Caki2 (cell line): ENCODE measurements at places on chromosomes 12 and 14. TPM values are rescaled to one million over a fixed set of nuclear protein-coding genes. Genes with fewer than 3 reads are reported as not detected.

The AMDHD1 gene
- total RNA-seq: 1.1 TPM in 1 of 2 replicates, not detected in the other

The FSCB gene
- total RNA-seq: not detected in 2 replicates

The WSCD2 gene
- total RNA-seq: not detected in 2 replicates

The DLST gene
- 55.7 and 57.7 TPM in 2 replicates for total RNA-seq

The RPS26 gene
- 1,254 and 1,317 TPM in 2 replicates for total RNA-seq

The SPATS2 gene
- 63.0 and 91.4 TPM in 2 replicates for total RNA-seq

The RDH5 gene
- 2.0 and 2.9 TPM in 2 replicates for total RNA-seq

DNA sequence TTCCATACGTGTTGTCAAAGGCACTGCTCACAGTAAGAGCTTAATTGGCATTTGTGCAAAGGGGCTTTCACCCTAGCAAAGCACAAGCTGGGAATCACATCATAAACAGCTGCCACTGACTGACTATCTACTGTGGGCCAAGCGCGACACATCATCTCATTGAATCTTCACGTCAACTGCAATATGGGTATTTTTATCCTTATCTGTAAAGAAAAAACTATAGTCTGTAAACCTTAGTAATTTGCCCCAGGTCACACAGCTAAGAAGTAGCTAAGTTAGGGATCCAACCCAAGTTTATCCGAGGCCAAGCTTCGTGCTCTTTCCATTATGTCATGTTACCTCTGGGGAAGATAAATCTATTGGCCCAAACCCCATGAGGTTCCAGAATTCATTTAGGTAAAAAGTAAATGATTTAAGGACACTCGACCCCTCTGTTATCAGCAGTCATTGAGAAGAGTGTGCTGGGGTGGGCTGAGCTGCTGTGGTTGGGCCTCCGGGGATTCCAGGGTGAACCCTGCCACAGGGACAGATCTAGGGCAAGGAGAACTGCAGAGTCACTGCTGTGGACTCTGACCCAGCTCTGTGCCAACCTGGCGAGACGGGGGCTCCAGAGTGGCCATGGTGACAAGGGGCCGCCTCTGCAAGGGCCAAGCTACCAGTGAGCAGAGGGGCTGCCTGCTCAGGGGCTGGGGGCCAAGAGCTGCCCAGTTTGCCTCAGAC is 27.6 kb downstream of the NCKAP5L start:
- DNase-seq: no peak

GRCh38 chr12:5489760-5490406 is 58.0 kb downstream of the NTF3 start:
- DNase-seq: no peak

GRCh38 chr12:95218150-95219133 is 835 bp downstream of the VEZT start:
- DNase-seq: peak; percentile 62

GRCh38 chr12:120247621-120248030 is 17.9 kb downstream of the PXN start:
- no peak for DNase-seq

DNA sequence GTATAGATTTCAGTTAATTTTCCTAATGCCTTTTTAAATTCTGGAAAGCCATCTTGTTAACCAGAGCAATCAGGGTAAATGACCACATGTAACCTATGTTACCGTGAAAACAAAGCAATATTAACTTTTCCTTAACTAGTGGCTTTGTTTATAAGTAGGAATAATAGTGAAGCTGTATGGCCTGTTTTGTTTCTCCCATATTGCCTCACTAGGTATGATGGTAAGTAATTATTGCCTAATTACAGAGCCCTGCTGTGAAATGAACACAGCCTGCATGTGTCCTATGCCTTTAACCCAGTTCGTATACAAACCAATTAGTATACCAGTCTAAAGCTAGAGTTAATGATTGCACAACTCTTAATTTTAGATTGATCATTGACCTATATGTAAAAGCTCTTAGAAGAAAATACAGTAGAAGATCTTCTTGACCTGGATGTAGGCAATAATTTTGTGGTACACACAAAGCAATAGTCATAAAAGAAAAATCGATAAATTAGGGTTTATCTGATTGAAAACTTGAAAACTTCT is 249.9 kb downstream of the CCDC91 start:
- no peak for DNase-seq

DNA sequence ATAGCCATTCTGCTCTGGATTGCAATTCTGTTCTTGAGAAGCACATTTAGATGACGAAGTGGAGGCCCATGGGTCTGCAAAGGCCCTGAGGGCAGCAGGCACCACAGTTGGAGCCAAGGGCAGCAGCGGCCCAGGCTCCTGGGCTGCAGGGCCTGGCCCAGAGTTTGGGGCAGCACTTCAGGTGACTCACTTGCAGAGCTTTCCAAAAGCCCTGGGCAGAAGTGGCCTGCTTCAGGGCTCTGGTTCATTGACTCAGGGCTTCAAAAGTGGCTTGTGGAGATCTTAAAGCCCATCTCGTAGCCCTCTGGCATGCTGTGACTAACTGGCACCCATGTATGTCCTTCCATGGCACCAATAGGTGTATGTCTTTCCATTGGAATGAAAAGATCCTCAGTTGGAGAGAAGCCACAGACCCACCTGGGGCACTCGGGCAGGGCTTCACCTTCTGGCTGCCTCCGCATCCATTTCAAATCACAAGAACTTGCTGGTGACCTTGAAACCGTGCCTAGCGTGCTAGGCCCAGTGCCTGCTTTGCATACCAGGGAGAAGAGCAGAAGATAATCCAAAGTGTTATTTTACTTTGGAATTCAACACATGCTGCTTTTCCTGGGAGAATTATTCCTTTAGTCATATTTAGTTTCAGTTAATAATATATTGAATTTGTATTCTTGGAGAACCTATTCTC is 106.7 kb downstream of the PRMT8 start:
- no peak for DNase-seq

DNA sequence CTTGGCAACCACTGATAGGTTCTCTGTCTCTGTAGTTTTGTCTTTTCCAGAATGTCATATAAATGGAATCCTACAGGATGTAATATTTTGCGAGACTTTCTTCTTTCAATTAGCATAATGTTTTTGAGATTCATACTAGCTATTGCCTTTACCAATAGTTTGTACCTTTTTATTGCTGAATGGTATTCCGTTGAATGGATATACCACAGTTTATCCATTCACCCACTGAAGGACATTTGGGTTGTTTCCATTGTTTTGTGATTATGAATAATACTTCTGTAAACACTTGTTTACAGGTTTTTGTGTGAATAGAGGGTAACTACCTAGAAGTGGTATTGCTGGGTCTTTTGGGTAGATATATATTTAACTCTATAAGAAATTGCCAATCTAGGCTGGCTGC is 26.3 kb downstream of the GLT8D2 start:
- DNase-seq: no peak

GRCh38 chr12:91422811-91423692 is 240.4 kb upstream of the DCN start:
- no peak for DNase-seq

DNA sequence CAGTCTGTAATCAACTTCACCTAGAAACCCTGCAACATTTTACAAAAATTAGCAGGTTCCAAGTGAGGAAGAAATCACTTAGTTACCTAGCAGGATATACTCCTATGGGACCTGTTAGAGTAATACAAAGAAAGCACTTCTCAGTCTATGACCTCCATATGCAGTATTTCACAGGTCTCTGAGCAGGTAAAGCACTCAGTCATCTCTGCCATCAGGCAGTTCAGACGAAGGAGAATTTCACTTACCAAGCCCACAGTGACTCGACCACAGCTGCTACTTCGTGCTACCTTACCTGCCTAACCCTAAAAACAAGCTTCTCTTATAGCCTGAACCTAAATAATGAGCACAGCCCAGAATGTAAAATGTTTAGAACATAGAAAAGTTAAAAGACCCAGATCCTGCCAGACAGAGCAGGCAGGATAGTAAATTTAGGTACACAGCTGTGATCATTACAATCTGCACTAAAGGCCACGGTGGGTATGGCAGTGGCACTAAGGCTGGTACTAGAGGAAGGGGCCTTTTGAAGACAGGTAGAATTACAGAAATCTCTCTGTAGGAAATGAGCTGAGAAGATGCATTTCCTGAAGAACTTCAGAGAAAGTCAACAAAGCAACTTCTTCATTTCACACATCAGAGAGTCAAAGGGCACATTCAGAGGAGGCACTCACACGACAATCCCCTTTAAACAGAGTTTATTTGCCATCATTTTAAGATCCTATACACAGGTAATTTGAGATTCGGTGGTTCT is 35.7 kb downstream of the DCAF5 start:
- DNase-seq: no peak

GRCh38 chr12:31768046-31768445 is 39.2 kb upstream of the AMN1 start:
- no peak for DNase-seq

DNA sequence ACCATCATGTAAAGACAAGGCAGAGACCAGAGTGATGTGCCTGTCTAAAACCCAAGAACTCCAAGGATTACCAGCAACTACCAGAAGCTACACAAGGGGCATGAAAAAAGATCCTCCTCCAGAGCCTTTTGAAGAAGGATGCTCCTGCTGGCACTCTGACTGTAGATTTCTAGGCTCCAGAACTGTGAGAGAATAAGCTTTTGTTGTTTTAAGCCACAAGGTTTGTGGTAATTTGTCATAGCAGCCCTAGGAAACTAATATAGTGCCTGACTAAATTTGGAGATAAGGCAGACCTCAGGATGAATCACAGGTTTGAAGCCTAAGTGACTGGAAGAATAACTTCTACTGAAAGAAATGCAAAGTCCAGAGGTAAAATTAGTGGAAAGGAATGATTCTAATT is 132.9 kb downstream of the CEP83 start:
- DNase-seq: no peak

DNA sequence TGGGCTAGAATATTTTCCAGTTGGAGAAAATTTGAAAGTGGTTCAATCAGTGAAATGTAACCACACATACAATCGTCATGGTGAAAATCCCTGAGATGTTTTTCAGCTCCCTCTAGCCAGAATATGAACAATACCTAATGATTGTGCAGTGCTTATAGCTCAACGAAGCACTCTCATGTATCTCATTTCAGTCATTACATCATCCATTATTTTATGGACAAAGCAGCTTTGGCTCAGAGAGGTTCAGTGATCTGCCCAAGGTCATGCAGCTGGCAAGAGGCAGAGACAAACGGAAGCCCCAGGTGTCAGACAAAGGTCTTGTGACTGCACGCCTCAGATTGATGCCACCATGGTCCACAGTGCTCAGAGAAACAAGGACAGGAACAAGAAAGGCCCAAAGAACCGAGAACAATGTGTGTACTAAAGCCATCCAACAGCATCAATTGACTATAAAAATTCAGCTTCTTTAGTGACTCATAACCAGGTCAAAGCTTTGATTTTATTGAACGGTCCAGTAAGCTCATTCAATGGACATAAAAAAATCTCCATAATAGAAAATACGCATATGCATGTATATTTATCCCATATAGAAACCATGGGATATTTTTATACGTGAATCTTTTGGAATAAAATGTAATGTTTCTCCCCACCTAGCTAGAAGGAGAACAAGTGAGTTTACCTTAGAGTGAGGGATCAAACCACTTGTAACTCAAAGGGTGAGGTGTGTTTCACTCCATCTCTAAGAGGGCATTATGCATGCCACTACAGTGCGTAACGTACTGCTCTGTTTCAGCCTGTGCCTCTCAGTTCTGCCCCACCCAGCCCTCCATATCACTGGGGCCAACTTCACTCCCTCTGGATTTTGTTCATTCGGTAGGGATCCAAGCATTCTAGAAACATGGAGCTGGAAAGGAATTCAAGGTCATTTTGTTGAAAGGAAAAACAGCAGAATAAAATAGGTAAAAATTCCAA is 141.8 kb downstream of the GRIN2B start:
- DNase-seq: no peak

GRCh38 chr14:72008666-72009065 is 76.4 kb downstream of the RGS6 start:
- no peak for DNase-seq

- no peak for DNase-seq
These were observed 2.1 kb downstream of the CD9 start for GRCh38 chr12:6202304-6202703.

DNA sequence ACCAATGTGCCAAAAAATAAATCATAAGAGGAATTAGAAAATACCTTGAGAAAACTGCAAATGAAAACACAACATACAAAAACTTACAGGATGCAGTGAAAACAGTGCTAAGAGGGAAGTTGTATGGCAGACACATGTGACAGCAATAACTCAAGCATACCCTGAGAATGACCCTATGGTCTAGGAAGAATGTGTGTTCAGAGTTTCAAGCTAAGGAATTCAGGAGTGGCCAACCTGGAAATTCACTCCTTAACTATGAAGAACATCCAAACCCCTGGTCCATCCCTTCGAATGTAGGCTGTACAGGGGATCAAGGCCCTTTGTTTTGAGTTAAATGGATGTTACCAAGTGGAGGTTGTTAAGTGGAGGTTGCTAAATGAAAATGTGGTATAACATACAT is 16.7 kb upstream of the TTC9 start:
- DNase-seq: no peak

DNA sequence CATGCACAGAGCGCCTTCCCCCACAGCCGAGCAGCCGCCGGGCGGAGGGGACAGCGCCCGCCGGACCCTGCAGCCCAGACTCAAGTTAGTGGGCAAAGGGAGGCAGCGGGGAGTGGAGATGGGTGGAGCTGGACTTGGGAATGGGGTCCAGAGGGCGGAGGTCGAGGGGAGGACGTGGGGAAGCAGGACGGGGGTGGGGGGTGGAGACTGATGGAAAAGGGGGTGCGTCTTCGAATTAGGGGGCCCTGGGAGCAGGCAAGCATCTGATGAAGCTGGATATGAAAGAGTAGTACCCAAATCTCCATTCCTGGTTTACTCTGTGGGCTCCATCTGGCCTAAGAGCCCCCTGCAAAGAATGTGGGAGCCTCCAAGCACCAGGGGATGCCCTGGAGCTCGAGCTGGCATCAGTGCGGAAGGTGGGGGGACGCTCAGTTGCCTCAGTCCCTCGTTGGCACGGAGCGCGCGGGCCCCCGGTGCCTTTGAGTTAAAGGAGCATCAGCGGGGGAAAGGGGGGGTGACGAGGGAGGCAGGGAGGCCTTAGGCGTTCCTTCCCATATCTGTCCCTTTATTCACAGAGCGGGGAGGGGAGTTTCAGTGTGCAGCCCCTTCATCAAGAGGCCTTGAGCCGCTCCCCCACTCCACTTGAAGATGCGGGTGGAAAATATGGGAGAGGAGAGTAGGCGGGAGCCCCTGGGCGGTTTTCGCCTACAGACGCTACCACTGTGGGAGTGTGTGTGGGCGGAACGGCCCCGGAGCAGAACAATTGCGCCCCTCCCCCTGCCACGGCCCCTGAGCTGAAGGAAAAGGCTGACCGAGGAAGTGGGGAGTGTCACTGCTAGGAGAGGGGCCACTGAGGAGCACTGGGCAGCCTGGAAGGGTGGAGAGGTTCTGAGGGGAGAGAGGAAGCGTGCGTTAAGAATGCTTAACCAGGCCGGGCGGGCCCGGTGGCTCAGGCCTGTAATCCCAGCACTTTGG is 644 bp downstream of the NAB2 start:
- DNase-seq: peak; percentile 69
